ENCODE measurements at places on chromosomes 13 and 19. TPM values are rescaled to one million over a fixed set of nuclear protein-coding genes. Genes with fewer than 3 reads are reported as not detected.

- no peak for DNase-seq
These were observed 50.2 kb downstream of the CPAMD8 start for GRCh38 chr19:16976446-16976845.

GRCh38 chr19:46155237-46155636, 7.2 kb downstream of the IGFL2 start:
- no peak for DNase-seq

GRCh38 chr19:53432088-53432661, 391 bp downstream of the ZNF761 start:
- no peak for DNase-seq

DNA sequence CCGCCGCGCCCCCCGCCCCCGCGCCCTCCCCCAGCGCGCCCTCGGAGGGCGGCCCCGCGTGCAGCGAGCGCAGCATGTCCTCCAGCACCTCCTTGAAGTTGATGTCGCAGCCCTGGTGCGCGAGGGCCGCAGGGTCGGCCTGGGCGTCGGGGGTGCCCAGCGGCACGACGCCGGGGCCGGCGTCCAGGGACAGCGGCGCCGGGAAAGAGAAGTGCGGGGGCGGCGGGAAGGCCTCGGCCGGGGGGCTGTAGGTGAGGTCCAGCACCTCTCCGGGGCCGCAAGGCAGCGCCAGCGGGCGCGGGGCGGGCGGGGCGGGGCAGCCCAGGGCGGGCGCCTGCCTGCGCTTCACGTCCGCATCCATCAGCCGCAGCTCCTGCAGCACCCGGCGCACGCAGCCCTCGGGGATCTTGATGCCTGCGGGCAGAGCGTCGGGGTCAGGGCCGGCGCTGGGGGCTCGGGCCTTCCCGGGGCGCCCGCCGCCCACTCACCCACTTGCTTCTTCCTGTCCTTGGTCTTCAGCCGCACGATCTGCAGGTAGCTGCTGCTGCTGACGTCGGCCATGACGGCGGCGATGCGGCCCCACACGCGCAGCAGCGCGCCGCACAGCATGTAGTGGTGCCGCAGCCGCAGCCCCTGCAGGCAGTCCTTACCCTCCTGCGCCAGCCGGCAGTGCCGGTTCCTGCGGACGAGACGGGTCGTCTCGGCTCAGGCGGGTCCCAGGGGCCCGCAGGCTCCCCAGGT, 4.7 kb downstream of the GPX4 start:
- no peak for DNase-seq

- no peak for DNase-seq
These were observed 157.5 kb downstream of the FLT1 start for GRCh38 chr13:28337166-28338005.

- DNase-seq: peak; percentile 82
These were observed 2.1 kb upstream of the CCL25 start for GRCh38 chr19:8050274-8051096.

DNA sequence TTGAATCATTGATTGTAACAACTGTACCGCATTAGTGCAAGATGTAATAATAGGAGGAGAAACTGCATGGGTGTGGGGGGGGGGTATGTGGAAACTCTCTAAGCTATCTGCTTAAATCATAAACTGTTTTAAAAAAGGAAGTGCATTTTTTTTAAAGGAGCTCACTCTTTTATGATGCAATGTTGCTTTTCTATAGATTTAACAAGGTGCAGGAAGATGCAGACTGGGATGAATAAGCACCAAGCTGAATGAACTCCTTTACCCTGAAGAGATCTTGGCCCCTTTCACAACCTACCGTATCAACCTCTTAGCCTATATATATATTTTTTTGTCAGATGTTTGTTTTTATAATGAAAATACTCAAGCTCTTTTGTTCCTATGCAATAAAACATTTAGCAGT, 95.9 kb downstream of the AKAP11 start:
- no peak for DNase-seq

GRCh38 chr13:44507639-44508038, 68.5 kb downstream of the TSC22D1 start:
- DNase-seq: no peak

DNA sequence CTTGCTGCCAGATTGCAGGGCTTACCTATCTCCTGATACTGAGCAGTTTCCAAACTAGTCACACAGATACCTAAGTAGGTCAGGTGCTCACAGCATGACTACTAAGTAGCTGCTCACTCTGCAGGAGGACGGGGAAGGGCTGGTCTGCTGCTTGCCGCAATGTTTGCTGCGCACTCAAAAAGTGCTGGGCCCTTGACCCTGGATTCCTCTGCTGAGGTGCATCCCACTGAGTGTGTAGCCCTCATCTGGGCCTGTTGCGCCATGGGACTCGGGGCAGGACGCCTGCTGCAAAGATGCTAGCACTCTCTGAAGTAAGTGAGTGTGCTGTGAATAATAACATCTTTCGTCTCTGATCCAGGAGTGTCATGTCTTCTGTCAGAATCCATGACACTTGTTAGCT, 59.2 kb upstream of the MEDAG start:
- no peak for DNase-seq

- DNase-seq: no peak
These were observed 1.5 kb downstream of the FAM124A start for GRCh38 chr13:51223560-51224270.

DNA sequence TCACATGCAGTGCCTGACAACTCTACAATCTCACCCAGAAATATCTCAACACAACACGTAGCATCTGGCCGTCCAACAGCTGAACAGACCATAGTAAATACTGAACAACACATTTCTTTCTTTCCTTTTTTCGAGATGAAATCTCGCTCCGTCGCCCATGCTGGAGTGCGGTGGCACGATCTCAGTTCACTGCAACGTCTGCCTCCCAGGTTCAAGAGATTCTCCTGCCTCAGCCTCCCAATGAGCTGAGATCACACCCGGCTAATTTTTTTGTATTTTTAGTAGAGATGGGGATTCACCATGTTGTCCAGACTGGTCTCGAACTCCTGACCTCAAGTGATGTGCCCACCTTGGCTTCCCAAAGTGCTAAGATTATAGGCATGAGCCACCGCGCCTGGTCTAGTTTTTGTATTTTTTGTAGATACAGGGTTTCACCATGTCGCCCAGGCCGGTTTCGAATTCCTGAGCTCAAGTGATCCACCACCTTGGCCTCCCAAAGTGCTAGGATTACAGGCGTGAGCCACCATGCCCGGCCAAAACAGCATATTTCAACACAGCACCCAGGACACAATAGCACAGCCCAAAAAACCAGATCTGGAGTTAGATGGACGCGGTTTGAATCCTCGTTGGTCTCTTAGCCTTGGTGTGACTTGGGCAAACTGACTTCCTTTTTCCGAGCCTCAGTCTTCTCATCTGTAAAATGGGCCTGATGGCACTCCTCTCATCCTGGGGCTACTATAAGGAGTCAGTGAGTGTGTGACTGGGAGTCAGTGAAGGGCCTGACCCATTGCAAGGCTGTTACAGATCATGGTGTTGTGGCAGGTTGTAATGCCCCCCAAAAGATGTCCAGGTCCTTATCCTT, 22.6 kb downstream of the CYP2A6 start:
- DNase-seq: peak; percentile 5

DNA sequence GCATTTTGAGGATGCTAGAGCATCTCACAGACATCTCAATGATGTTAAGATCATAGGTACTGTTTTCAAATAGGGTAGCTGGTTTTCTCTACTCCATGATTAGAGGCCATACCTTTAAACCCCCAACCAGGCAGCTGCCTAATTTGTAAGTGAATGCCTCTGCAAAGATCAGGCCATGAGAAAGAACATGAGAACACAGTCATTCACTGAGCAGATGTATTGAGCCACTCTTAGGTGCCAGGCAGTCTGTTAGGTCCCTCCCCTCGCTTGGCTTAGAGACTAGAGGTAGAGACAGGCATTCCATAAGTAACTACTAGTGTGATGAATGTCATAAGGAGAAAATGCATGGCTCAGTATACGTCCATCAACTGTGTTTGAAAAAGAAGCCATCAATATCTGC, 410.0 kb downstream of the FGF9 start:
- DNase-seq: no peak

DNA sequence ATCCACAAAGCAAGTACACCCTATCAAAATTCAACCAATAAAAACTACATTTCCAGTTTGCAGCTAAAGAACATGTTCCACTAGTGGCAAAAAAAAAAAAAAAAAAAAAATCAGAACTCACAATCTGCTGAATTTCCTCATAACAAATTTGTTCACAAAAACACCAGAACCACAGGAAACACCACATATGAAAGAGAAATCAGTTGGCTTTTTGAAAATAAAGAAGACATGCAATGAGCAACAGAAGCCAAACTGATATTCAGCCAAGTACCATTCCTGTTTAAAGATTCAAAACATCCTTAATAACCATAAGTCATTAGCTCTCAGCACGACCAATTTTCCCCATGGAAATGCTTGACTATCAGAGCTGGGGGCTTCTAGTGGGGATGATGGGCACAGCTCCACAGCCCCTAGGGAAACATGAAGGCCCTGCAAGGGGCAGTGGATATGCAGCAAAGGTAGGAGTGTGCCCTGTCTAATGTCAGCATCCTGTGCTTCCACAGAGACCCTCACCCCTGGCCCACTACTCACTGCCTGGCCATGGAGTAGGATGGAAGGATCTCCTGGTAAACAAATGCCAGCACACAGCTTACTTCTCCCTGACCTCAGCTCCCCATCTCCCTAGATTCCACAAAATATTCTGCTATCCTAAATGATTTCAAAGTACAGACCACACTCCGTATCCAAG, 74.0 kb upstream of the DOCK9 start:
- DNase-seq: no peak

DNA sequence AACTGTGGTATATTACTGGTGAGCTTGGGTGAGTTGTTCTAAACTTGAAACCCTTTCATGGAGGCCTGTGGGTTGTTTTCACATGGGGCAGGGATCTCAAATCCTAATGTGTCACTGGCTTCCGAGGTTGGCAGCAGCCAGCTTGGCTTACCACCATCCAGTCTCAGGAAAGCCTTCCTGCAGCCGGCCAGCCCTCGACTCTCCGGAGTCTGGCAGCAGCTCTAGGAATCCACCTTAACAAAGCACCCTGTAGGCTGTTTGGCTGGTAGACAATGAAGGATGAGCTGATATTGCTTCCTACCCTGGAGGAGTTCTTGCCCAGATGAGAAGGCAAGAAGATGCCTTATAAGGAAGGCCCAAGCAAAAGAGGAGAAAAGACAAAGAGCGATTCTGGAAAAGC, 188.3 kb downstream of the KLF12 start:
- no peak for DNase-seq

DNA sequence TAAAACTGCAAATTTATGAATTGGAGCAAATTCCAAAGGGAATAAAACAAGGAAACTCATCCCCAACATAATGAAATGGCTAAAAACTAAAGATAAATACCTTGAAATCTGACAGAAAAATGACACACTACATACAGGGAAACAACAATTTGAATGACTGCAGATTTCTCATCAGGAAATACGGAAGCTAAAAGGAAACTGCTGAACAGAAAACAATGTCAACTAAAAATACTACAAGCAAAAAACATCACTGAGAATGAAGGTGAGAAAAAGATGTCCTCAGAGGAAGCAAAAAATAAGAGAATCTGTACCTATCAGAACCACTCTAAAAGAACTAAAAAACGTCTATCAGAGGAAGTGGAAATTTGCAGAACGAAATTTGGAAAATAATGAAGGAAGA, 39.5 kb downstream of the ZSWIM9 start:
- DNase-seq: no peak

DNA sequence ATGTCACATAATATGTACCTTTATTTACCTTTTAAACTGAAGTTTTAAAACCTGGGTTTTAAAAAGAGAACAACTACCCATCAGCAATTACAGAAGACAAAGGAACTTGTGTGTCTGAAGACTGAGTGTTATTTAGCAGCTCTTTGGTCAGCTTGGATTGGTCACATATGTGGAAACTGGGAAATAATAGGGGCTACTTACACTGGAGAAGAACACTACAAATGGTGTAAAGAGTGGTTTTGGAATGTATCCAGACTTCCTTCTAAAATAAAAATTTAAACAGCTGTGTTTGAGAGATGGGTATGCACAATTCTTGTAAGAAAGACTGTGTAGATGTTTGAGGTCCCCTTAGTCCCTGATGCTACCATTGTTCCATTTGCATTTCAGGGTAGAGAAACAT, 13.3 kb downstream of the TNFRSF19 start:
- no peak for DNase-seq

- no peak for DNase-seq
These were observed 123.8 kb downstream of the LACC1 start for GRCh38 chr13:44003481-44003880.

GRCh38 chr13:29619995-29620394, 24.5 kb upstream of the SLC7A1 start:
- no peak for DNase-seq

DNA sequence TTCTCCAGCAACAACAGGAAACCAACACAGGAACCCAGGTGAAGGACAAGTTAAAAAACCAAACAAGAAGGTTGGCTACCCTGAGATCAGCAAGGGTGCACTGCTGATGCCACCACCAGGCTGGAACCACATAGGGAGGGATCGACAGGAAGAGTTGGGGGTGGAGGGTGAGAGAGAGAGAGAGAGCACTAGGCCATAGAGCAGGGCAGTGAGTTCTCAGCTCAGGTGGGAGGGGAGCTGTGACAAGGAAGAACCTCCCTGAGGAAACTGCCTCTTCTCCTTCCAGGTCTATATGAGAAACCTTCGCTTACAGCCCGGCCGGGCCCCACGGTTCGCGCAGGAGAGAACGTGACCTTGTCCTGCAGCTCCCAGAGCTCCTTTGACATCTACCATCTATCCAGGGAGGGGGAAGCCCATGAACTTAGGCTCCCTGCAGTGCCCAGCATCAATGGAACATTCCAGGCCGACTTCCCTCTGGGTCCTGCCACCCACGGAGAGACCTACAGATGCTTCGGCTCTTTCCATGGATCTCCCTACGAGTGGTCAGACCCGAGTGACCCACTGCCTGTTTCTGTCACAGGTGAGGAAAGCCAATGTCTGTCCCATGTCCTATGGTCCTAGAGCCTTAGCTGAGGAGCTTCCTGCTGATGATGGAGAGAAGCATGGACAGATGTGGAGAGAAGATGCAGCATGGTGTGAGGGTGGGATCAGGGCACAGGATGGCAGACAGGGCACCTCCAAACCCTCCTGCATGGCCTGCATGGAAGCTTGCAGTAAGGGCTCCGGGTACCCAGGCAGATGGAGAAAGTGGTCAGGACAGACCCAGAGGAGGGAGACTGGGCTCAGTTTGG, 2.5 kb downstream of the KIR2DL4 start:
- DNase-seq: no peak

- DNase-seq: no peak
These were observed 14.3 kb downstream of the IER2 start for GRCh38 chr19:13164343-13165161.

- no peak for DNase-seq
These were observed 5.6 kb downstream of the PNKP start for GRCh38 chr19:49861541-49862378.

GRCh38 chr13:30831515-30831914, 74.6 kb upstream of the MEDAG start:
- DNase-seq: no peak

The ZNF99 gene
- 0.14 TPM for total RNA-seq

The IGFL2 gene
- total RNA-seq: not detected

The KLK14 gene
- 0.63 TPM for total RNA-seq

The SBK3 gene
- 0.20 TPM for total RNA-seq

The IRGC gene
- not detected for total RNA-seq

The OR10H1 gene
- not detected for total RNA-seq

The PBX4 gene
- total RNA-seq: 9.9 TPM

The ERVK3-1 gene
- 32.2 TPM for total RNA-seq

The SIAH3 gene
- 0.06 TPM for total RNA-seq

The VSTM2B gene
- 0.17 TPM for total RNA-seq

The EBI3 gene
- total RNA-seq: 5.6 TPM

The CEACAM1 gene
- total RNA-seq: 19.5 TPM

Measured in mucosa of gallbladder (tissue), 1 donor.